ENCODE measurements at places on chromosomes 11 and 22.

- no peak for DNase-seq
Observed at GRCh38 chr11:134409552-134410429, 2.3 kb downstream of the B3GAT1 start.

DNA sequence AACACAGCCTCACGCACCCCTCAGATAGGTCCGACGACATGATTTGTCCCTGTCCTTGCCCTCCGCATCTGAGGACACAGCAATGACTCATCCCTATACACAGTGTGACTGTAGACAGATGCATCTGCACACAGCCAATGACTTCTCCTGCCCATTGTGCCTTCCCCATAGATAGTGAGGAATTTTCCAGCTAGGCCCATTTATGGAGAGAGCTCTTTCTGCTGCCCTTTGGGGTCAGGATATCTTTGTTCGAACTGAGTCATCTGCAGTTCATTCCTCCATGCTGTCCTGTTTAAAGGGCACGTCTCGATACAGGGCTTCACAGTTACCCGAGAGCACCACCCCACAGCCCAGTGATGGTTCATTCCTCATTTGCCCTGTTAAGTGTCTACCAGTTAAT lies 96.7 kb downstream of the LARGE1 start:
- no peak for DNase-seq

DNA sequence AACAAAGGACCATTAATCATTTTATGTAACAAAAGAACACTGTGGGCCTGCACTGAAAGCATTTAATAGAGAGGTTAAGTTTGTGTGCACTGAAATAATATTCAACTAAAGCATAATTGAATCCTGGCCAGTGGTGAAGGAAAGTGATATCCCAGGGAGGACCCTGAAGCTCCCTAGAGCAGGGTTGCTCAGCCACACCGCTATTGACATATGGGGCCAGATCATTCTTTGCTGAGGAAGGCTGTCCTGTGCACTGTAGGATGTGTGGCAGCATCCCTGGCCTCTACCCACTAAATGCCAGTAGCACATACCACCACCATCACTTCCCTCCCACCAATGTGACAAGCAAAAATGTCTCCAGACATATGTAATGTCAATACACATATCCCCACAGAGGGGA lies 166.1 kb upstream of the MTNR1B start:
- DNase-seq = no peak

- peak; percentile 62 for DNase-seq
Observed at GRCh38 chr22:42353883-42354727, 78.1 kb downstream of the NFAM1 start.

GRCh38 chr11:27188696-27189095 lies 148.1 kb downstream of the BBOX1 start:
- no peak for DNase-seq

DNA sequence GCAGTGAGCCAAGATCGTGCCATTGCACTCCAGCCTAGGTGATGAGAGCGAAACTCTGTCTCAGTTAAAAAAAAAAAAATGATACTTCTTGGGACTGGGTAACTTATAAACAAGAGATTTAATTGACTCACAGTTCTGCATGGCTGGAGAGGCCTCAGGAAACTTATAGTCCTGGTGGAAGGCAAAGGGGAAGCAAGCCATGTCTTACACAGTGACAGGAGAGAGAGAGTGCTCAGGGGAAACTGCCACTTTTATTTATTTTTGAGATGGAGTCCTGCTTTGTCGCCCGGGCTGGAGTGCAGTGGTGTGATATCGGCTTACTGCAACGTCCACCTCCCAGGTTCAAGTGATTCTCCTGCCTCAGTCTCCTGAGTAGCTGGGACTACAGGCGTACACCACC lies 8.2 kb downstream of the SDF2L1 start:
- no peak for DNase-seq

DNA sequence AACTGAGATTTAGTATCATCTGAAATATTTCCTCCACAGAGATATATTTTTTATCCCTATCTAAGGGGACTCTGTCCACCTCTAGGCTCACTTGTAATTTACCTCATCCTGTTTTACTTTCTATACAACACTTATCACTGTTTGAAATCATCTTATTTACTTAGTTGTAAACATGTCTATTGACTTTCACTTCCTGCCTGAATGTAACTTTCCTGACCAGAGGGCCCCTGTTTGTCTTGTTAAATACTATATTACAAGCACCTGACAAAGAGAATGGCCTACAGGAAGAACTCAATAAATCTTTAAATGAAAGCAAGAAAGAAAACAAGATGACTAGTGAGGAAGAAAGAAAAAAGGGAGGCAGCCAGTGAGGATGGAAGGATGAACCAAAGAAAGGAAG lies 1727.5 kb downstream of the LRRC4C start:
- no peak for DNase-seq

- DNase-seq = no peak
Observed at GRCh38 chr11:17383461-17383860, 5.0 kb downstream of the KCNJ11 start.

GRCh38 chr11:17513853-17514252 lies 30.4 kb downstream of the USH1C start:
- no peak for DNase-seq

DNA sequence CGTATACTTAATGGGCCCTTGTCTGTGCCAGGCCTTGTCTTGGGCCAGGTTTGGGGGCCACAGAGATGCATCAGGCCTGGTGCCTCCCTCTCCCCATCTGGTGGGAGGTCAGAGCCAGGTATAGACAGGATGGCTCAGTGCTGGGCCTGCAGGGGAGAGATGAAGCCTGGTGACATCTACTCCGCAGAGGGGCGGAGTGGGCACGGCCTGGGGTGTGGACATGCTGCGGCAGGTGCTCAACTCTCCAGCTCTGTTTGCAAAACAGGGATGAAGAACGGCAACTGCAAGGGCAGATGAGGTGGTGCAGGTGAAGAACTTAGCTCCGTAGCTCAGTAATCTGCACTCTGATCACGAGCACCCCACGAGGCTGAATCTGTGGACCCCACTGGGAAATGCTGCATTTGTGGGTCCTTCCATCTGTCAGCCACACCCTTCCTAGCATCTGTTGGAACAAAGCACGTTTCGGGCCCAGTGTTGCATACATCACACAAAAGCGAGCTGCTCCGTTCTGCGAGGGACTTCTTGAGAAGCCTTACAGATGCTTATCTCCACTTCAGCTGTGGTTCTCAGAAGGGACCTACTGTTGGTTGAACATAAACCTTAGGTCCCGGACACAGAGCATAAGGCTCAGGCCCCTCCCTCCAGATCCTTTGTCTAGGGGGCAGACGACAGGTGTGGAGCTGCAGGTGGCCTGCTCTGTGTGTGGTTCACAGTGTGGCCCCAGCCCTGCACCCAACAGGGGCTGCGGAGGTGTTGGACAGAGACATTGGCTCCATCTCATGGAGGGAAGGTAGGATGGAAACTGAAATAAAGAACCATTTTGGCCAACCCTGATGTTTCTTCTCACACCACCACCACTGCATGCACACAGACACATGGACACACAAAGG lies 78.3 kb downstream of the LRRC32 start:
- DNase-seq = no peak

- no peak for DNase-seq
Observed at GRCh38 chr11:554428-555226, 5.9 kb downstream of the LMNTD2 start.

DNA sequence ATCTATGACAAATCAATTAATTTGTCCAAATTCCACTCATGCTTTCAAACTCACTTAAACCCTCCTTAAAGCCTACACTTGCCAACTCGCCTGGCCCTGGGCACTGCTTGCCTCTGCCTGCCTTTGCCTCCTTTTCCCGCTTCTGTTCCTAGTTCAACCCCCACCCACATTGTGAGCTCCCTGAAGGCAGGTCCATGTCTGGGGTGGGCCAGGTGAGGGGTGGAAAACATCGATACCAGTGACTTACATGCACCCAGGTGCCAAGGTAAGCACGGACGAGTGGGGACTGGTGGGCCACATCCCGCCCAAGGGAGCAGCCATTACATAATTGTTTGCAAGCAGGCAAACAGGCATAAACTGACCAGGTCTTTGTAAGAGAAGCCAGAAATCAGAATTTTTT lies 146.2 kb downstream of the ST3GAL4 start:
- no peak for DNase-seq

GRCh38 chr22:19529811-19530210 lies 5.6 kb upstream of the CLDN5 start:
- DNase-seq = no peak

DNA sequence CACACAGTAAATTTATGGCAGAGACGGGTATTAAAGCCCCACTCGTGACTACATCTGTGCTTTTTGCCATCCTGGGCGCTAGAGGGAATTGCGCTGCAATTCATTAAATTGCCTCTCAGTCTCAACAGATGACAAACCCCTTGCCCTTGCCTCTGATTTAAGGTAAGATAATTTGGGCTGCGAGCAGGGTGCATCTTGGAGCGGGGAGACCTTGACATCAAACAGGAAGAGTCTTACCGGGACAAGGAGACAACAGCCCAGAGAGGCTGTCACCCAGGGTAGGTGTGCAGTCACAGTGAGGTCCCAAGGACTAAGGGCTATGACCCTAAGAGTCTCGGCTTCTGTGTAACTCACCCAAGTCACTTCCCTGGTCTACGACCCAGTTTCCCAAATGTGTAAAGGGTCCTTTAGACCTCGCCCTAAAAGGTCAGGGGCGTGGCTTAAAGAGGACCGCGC lies 449 bp upstream of the TOM1 start:
- DNase-seq = peak; percentile 28

DNA sequence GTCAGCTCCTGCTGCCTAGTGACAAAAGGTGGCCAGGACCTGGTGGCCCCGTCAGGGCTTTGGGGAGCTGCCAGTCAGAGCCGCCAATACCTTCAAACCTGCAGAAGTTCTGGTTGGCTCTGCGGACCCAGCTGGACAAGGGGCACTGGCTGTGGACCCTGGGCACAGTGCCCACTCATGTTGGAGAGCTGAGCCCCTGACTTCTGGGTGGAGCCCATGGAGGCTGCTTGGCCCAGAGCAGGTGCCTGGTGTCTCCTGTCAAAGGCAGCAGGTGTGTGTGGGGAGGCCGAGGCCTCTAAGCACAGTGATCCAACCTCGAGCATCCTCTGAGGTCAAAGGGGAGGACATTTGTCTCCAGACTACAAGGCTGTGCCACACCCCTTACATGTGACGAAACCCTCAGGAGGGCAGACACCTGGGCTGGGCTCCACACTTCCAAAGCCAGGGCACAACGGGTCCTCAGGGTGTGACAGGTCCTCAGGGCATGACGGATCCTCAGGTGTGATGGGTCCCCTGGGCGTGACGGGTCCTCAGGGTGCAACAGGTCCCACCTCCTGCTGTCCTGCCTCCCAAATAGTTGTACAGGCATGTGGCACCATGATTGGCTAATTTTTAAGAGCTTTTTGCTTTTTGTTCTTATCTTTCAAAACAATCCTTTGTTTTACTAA lies 37.0 kb downstream of the MUC2 start:
- DNase-seq = no peak

DNA sequence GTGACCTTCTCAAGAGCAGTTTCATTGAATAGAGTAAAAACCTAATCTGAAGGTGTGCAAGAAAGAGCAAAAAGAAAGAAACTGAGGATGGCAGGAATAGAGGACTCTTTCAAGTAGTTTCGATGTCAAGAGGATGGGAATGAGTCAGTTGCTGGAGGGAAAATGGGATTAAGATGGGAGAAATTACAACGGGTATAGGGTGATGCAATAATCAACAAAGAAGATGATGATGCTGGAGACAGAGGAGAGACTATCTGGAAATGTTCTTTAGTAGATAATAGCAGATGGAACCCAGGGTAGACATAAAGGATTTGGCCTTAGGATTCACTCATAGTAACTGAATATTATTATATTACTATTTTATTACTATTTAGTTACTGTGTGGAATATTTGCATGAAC lies 189.4 kb downstream of the GRIA4 start:
- no peak for DNase-seq

- DNase-seq = no peak
Observed at GRCh38 chr22:35379146-35379993, 1.5 kb upstream of the HMOX1 start.

DNA sequence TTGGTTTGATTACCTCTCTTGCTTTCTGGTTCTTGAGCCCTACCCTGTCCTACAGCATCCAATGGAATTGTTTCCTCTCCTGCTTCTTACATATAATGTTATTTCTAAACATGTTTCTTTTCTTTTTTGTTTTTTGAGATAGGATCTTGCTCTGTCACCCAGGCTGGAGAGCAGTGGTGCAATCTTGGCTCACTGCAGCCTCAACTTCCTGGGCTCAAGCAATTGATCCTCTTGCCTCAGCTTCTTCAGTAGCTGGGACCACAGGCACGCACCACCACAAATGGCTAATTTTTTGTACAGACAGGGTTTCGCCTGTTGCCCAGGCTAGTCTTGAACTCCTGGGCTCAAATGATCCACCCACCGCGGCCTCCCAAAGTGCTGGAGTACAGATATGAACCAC lies 105.9 kb downstream of the SGSM3 start:
- no peak for DNase-seq

DNA sequence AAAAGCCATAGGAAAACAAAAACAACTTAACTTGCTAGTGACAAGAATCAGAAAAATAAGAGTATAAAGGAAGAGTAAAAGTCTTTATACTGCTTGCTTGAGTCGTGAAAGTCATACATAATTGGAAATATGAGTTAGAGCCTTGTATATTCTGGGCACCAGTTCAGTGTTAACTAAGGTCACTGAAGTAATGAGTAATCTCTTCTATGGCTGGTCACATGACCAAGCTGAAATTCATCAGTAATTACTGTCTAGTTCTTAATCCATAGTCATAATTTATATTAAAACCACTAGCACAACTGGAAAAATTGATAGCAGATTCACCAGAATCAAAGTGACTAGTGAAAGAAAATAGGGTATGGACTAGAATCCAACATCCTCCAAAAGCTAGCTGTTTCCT lies 84.4 kb upstream of the SLC5A12 start:
- peak; percentile 56 for DNase-seq

- no peak for DNase-seq
Observed at GRCh38 chr11:123235117-123235655, 40.1 kb upstream of the CLMP start.

DNA sequence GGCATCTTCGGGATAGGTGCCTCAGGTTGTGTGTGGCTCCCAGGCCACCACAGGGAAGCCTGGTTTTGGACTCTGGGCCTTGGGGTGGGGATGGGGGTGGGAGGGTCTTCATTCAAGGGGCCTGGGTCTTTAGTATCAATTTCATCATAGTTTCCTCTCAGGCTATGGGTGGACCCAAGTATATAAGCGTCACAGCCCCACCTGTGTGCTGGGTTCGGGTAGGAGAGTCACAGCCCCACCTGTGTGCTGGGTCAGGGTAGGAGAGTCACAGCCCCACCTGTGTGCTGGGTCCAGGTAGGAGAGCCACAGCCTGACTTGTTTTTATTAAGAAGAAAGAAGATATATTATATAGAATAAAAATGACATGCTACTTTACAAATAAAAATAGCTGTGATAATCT lies 422.1 kb downstream of the BRD1 start:
- no peak for DNase-seq

- no peak for DNase-seq
Observed at GRCh38 chr11:21148376-21148775, 479.0 kb downstream of the NELL1 start.

- no peak for DNase-seq
Observed at GRCh38 chr22:49694462-49695260, 133.0 kb downstream of the BRD1 start.

- peak; percentile 20 for DNase-seq
Observed at GRCh38 chr11:59918987-59919589, 19.1 kb upstream of the OOSP1 start.

GRCh38 chr11:11036848-11037732 lies 179.2 kb upstream of the ZBED5 start:
- peak; percentile 52 for DNase-seq

GRCh38 chr22:41912338-41913039 lies 2.4 kb downstream of the SHISA8 start:
- no peak for DNase-seq
